ENCODE measurements at places on chromosomes 6 and 20. TPM values are rescaled to one million over a fixed set of nuclear protein-coding genes. Genes with fewer than 3 reads are reported as not detected.
A peak's percentile ranks its signal among the peaks of the same experiment; 100 is the strongest.

DNA sequence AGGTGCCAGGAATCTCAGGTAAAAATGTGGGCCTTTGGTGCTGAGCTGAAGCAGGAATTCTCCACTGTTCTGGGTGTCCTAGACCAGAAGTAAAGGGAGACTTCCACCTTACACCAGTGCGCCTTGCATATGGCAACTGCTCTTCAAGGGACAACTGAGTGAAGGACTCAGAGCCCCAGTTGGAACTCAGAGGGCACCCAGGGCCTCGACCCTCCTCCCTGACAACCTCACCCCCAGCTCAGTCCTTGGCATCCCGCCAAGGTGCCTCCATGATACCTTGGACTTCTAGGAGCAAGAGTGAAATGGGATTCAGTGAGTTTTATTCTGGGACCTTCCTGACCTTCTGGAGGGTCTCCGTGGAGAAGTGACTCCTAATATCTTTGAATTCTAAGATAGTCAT lies 153.7 kb upstream of the PROKR2 start:
- no peak overlapping the region for H3K4me3 ChIP-seq
- no peaks in the 10 kb centered on the region for H3K4me1 ChIP-seq
- no peak for DNase-seq
- H3K27ac ChIP-seq: no peak overlapping the region
- H3K27me3 ChIP-seq: peaks cover 9% of the 10 kb centered on the region

DNA sequence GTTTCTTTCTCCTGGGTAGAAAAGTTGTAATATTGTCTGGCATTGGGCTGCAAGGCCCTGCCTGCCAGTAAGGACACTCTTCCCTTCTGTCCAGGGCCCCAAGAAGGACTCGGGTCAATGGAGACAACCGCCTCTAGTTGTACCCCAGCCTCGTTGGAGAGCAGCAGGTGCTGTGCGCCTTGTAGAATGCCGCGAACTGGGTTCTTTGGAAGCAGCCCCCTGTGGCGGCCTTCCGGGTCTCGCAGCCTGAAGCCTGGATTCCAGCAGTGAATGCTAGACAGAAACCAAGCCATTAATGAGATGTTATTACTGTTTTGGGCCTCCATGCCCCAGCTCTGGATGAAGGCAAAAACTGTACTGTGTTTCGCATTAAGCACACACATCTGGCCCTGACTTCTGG lies 37.0 kb downstream of the PLCG1 start:
- DNase-seq: peak; percentile 4
- no peaks in the 10 kb centered on the region for H3K27me3 ChIP-seq
- H3K36me3 ChIP-seq: peaks cover 59% of the 10 kb centered on the region
- H3K27ac ChIP-seq: no peak overlapping the region

DNA sequence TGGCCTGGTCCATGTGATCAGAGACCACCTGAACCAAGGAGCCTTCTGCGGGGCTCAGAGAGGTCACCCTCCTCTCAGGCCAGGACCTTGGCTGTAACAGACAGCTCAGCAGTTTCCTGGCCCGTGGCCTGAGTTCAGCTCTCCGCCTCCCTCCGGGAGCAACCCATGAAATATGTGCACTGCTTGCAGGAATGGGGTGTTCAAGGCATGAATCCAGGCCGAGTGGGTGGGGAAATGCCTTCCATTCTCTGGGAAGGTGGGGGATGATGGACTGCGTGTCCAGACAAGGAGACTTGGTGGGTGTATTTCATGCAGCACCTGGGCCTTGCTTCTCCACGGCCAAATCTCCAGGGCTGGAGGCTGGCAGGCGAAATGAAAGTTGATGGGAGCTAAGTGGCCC lies 46.0 kb downstream of the SIRPA start:
- no peak for DNase-seq
- H3K27me3 ChIP-seq: peaks cover 6% of the 10 kb centered on the region
- peaks cover 11% of the 10 kb centered on the region for H3K36me3 ChIP-seq
- H3K27ac ChIP-seq: no peak overlapping the region

GRCh38 chr6:155429321-155429893 lies 26.2 kb downstream of the NOX3 start:
- no peaks in the 10 kb centered on the region for H3K27me3 ChIP-seq
- H3K4me1 ChIP-seq: no peaks in the 10 kb centered on the region
- H3K27ac ChIP-seq: no peak overlapping the region
- no peak for DNase-seq

GRCh38 chr6:46505693-46506512 lies 14.7 kb upstream of the RCAN2 start:
- no peaks in the 10 kb centered on the region for H3K36me3 ChIP-seq
- peaks cover 2% of the 10 kb centered on the region for H3K4me1 ChIP-seq
- peaks cover 6% of the 10 kb centered on the region for H3K27me3 ChIP-seq
- DNase-seq: no peak
- H3K27ac ChIP-seq: no peak overlapping the region

GRCh38 chr6:25472306-25472705 lies 179.7 kb upstream of the SCGN start:
- H3K27ac ChIP-seq: no peak overlapping the region
- peaks cover 12% of the 10 kb centered on the region for H3K4me1 ChIP-seq
- H3K36me3 ChIP-seq: peaks cover 9% of the 10 kb centered on the region
- no peak overlapping the region for H3K4me3 ChIP-seq
- no peak for DNase-seq

- no peaks in the 10 kb centered on the region for H3K4me1 ChIP-seq
- H3K36me3 ChIP-seq: peaks cover 4% of the 10 kb centered on the region
- H3K4me3 ChIP-seq: no peak overlapping the region
- peaks cover 7% of the 10 kb centered on the region for H3K27me3 ChIP-seq
- H3K27ac ChIP-seq: no peak overlapping the region
These were observed 162.5 kb downstream of the ALDH8A1 start for GRCh38 chr6:134787261-134787877.

- peaks cover 46% of the 10 kb centered on the region for H3K27me3 ChIP-seq
- no peak overlapping the region for H3K27ac ChIP-seq
These were observed 5.0 kb upstream of the HSPA12B start for GRCh38 chr20:3727401-3728021.

DNA sequence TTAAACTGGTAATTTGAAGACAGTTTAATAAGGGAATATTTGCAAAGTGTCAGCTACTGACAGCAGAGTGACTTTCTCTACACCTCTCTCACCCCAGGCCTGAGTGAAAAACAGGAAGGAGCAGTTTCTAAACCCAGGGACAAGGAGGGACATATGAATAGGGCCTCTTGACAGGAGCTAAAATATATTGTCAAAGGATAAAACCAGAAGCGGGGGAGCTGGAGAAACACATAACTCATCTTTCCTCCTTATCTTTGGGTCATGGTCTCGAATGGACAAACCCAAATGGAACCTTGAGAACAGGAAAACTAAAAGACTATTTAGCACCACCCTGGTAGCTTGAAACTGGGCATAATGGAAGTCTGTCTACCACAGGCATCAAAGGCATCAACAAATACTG lies 197.5 kb upstream of the FOXA2 start:
- no peaks in the 10 kb centered on the region for H3K4me1 ChIP-seq
- H3K27ac ChIP-seq: no peak overlapping the region
- no peak overlapping the region for H3K4me3 ChIP-seq
- H3K27me3 ChIP-seq: no peaks in the 10 kb centered on the region
- H3K36me3 ChIP-seq: no peaks in the 10 kb centered on the region

- H3K4me1 ChIP-seq: no peaks in the 10 kb centered on the region
- no peak for DNase-seq
- no peak overlapping the region for H3K4me3 ChIP-seq
- H3K36me3 ChIP-seq: no peaks in the 10 kb centered on the region
- H3K27ac ChIP-seq: no peak overlapping the region
These were observed 243.9 kb upstream of the TENT5A start for GRCh38 chr6:81996414-81996813.

DNA sequence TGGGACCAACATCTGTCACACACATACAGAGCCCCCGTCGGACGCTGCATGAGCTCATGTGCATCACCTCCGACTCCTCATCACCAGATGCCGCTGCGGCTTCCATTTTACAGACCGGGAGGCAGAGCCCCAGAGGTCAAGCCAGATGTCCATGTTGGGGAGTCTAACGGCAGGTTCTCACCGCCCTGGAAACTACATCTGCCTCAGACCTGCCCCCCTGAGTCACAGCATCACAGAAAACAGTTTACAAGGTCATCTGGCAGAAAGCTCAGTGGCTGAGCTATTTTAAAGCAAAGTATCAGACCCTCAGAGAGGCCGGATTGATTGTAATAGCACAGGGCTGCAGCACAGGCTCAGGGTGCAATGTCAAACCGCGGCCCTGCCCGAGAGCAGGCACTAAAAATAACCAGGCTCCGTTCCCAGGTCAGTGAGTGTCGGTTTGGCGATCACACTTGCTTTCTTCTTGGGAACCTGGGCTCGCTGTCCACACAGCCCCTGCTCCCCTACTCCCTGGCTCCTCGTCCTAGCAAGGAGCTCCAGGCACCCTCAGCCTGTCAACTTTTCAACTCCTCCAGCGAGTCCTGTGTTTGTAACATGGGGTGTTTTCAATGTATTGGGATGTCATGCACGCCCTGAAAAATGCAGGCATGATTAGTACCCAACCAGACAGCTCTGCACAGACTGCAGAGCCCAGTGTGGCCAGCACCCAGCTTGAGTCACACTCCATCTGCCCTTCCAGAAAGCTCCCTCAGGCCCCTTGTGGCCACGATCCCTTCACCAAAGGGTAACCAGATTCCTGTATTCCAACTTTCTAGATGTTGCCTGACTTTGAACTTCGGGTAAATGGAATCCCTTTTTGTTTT lies 264.5 kb downstream of the CDH4 start:
- no peaks in the 10 kb centered on the region for H3K36me3 ChIP-seq
- no peak for DNase-seq
- H3K27ac ChIP-seq: no peak overlapping the region
- no peaks in the 10 kb centered on the region for H3K27me3 ChIP-seq

GRCh38 chr6:134446896-134447295 lies 129.0 kb upstream of the SGK1 start:
- DNase-seq: no peak
- H3K27ac ChIP-seq: no peak overlapping the region
- H3K27me3 ChIP-seq: no peaks in the 10 kb centered on the region
- H3K4me3 ChIP-seq: no peak overlapping the region
- H3K4me1 ChIP-seq: peaks cover 17% of the 10 kb centered on the region

DNA sequence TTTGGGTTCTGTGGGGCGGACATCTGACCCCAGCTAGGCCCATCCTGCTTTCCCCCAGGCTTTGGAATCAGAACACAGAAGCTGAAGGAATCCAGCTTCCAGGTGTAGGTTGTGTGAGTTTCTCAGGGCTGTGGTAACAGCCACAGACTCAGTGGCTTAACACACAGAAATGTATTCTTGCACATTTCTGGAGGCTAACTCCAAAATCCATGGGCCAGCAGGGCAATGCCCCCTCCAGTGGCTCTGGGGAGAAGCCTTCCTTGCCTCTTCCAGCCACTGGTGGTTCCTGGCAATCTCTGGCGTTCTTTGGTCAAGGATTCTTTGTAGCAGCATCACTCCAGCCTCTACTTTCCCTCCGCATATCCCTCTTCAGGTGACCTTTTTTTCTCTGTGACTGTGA lies 1.3 kb upstream of the EMILIN3 start:
- H3K36me3 ChIP-seq: no peaks in the 10 kb centered on the region
- no peak for DNase-seq
- peaks cover 37% of the 10 kb centered on the region for H3K27me3 ChIP-seq
- no peak overlapping the region for H3K4me3 ChIP-seq
- peaks cover 9% of the 10 kb centered on the region for H3K4me1 ChIP-seq
- H3K27ac ChIP-seq: no peak overlapping the region

DNA sequence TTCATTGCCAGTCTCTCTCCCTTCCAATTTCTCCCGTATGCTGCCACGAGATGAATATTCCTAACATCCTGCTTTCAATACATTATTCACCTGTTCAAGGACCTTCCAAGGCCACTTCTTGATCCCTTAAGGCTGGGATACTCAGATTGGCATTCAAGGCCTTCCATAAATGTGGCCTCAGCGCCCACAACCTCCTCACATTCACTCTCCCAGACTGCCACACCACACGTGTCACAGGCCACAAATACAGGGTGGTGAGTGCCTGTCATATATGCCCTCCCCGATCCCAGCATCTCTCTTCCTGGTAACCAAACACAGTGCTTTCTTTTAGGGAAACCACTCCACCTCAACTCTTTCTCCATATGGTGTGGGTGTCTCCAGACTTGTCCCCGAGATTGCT lies 55.5 kb downstream of the TTI1 start:
- H3K36me3 ChIP-seq: peaks cover 19% of the 10 kb centered on the region
- H3K4me1 ChIP-seq: peaks cover 16% of the 10 kb centered on the region
- no peak overlapping the region for H3K27ac ChIP-seq
- H3K4me3 ChIP-seq: no peak overlapping the region

- H3K36me3 ChIP-seq: no peaks in the 10 kb centered on the region
- no peak overlapping the region for H3K4me3 ChIP-seq
- peaks cover 28% of the 10 kb centered on the region for H3K27me3 ChIP-seq
- no peaks in the 10 kb centered on the region for H3K4me1 ChIP-seq
- H3K27ac ChIP-seq: no peak overlapping the region
These were observed 35.0 kb downstream of the BPIFB1 start for GRCh38 chr20:33318096-33318429.

DNA sequence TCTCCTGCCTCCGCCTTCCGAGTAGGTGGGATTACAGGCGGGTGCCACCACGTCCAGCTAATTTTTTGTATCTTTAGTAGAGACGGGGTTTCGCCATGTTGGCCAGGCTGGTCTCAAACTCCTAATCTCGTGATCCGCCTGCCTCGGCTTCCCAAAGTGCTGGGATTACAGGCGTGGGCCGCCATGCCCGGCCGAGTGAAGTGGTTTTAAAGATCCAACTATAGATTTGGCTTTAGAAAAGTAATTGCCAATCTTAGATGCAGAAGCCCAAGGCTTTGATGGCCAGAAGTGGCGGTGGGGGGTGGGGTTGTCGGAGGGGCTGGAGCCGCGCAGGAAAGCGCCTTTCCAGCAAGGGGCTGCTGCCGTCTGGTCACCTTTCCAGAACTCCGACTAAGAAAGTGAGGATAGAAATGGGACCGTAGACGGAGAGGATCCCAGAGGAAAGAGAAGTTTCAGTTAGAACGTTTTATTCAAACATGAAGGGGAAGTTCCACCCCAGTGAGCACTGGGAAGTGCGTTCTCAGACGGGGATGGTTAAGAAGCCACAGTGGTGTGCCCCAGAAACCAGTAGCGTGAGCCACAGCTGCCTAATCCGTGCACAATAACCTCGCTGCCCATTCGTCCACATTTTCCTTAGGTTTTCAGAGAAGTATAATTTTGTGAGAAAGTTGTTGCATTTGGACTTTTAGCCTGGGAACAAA lies 69.7 kb downstream of the DLL1 start:
- no peaks in the 10 kb centered on the region for H3K27me3 ChIP-seq
- no peak overlapping the region for H3K4me3 ChIP-seq
- no peak for DNase-seq
- H3K4me1 ChIP-seq: peaks cover 2% of the 10 kb centered on the region

DNA sequence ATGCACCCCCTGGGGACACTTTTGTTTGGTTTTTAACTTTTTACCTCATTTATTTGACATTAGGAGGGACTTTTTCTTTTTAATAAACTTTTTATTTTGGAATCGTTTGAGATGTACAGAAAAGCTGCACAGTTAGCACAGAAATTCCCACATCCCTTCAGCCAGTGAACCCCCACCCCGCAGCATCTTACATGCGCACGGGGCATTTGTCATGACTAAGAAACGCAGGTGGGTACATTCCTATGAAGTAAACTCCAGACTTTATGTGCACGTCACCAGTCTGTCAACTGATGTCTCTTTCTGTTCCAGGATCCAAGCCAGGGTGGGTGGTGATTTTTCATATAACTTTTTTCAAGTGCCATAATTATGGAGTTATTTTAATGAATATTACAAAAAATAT lies 4.9 kb upstream of the ZNF831 start:
- H3K4me3 ChIP-seq: no peak overlapping the region
- H3K27ac ChIP-seq: no peak overlapping the region
- DNase-seq: no peak
- no peaks in the 10 kb centered on the region for H3K27me3 ChIP-seq

The FHL5 gene
- total RNA-seq: not detected

The RBBP8NL gene
- total RNA-seq: not detected

The STX11 gene
- total RNA-seq: 26.4 TPM

The LY6G6D gene
- total RNA-seq: not detected

The PBOV1 gene
- total RNA-seq: not detected

Data from activated B cell treated with CpG ODN at 0.5 μM for 24 hours (primary cell).